Chondrocyte (in vitro differentiated cells): ENCODE measurements at places on chromosomes 3 and 15.

DNA sequence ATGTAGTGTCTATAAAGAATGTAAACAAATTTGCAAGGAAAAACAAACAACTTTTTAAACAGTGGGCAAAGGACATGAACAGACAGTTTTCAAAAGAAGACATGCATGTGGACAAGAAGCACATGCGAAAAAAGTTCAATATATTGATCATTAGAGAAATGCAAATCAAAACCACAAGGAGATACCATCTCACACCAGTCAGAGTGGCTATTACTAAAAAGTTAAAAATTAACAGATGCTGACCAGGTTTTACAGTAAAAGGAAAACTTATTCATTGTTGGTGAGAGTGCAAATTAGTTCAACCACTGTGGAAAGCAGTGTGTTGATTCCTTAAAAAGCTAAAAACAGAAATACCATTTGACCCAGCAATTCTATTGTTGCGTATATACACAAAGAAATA, 47.1 kb upstream of the LSAMP start:
- no peak for DNase-seq
- H3K4me3 ChIP-seq: no peak overlapping the region
- no peaks in the 10 kb centered on the region for H3K27me3 ChIP-seq
- no peaks in the 10 kb centered on the region for H3K4me1 ChIP-seq
- H3K36me3 ChIP-seq: no peaks in the 10 kb centered on the region

- no peak for DNase-seq
- no peaks in the 10 kb centered on the region for H3K27me3 ChIP-seq
- H3K27ac ChIP-seq: no peak overlapping the region
- peaks cover 2% of the 10 kb centered on the region for H3K36me3 ChIP-seq
- H3K4me3 ChIP-seq: no peak overlapping the region
- no peaks in the 10 kb centered on the region for H3K4me1 ChIP-seq
Measured at GRCh38 chr3:67509471-67510075, 144.8 kb downstream of the SUCLG2 start.

DNA sequence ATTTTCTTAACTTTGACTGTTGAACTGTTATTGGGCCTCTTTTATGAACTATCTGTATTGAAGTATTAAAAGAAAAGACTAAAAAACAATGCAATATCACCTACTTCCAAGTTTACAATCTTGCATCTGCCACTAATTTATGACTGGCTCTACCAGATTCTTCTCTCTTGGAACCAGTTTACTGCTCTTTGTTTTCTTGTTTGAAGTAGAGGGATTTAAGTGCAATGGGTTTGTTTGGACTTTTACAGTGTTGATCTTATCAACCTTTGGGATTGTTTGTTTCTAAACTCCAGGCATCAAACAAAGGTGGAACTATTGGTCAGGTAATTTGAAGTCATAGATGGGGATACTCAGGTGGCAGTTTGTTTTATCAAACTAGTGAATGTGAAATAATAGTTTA, 43.0 kb upstream of the MEIS2 start:
- no peak overlapping the region for H3K4me3 ChIP-seq
- H3K27ac ChIP-seq: no peak overlapping the region
- H3K27me3 ChIP-seq: peaks cover 25% of the 10 kb centered on the region
- no peaks in the 10 kb centered on the region for H3K36me3 ChIP-seq

DNA sequence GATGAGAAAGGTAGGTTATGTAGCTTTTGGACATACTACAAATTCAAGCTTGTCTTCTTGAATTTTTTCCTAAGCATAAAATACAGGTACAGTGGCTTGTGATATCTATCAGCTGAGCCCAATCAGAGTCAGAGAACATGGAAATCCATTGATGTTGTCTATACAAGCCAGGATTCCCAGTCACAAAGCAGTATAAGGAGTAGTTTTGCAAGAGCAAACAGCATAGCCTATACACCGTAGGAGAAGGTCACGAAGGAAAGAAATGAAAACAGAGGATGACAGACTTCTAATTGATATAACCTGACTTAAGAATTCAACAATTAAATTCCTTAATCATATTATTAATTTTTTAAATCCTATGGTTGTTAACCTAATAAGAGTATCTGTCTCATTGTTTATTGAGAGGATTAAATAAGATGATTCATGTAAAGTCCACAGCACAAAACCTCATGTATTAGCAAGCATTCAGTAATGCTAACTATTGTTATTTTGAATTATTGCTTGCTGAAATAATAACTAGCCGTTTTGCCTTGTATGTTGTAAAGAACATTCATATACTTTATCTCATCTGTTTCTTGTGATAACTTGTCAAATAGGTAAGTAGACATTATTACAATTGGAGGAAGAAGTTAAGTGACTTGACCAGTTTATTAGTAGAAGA, 276.6 kb upstream of the ZPLD1 start:
- H3K36me3 ChIP-seq: peaks cover 2% of the 10 kb centered on the region
- H3K4me3 ChIP-seq: no peak overlapping the region
- no peak for DNase-seq
- H3K27me3 ChIP-seq: no peaks in the 10 kb centered on the region
- H3K27ac ChIP-seq: no peak overlapping the region
